ENCODE measurements at places on chromosomes 11 and 22.

DNA sequence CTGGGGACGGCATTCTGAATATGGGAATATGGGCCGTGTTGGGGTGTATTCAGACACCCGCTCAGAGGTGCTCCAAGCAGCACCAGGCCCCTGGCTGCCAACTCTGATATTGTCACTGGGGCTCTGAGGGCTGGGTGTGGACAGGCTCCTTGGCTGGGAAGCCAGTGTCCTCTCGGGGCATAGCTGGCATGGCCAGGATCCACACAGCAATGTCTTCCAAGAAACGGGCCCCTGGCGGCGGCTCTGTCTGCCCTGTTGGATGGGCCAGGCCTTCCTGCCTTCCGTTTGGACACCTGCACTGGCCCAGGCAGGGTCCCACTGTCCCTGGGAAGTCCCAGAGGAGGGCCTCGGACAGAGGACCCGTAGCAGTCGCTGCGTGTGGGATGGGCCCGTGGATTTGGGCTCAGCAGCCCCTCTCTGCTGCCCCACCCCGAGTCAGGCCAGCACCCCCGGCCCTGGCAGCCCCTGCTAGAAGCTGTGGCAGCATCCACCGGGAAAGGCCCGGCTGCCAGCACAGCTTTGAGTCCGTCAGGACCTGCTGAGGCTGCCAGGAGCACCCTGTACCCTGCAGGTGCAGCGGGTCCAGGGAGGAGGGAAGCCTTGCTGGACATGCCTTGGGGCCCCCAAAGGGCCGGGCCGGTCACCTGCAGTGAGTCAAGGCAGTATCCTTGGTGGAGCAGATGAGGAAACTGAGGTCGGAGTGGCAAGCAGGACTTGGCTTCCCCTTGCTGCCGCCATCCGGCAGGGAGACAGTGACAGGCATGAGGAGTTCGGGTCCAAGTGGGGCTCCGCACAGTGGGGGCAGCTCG is 4.1 kb downstream of the PANX2 start:
- DNase-seq: no peak

GRCh38 chr22:23100124-23100801 is 29.9 kb downstream of the GNAZ start:
- DNase-seq: no peak

DNA sequence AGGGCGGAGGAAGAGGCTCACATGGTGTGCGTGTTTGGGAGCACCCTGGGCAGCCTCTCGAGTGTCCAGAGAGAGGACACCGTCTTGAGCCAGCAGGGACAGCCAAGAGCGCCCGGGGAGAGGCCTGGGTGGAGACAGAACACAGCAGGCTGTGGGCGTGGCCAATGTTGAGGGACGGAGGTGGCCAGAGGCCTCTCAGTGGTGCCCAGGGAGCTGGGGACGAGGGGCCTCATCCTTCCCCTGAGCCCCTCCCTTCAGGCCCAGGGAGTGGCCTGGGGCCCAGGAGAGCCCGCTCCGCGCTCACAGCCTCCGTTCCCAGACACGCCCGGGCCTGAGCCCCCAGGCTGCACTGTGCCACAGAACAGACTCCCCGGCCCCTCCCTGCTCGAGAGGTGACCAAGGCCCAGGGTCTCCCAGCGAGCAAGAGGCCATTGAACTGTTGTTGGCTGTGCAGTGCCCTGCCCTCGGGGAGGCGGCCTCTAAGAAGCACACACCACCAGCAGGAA is 48.4 kb downstream of the CDKN1C start:
- no peak for DNase-seq

- no peak for DNase-seq
Measured at GRCh38 chr11:123509737-123510578, 79.9 kb downstream of the GRAMD1B start.

- no peak for DNase-seq
Measured at GRCh38 chr11:8083871-8084281, 2.9 kb downstream of the TUB start.

- DNase-seq: no peak
Measured at GRCh38 chr11:40647295-40647694, 812.2 kb downstream of the LRRC4C start.

GRCh38 chr11:61278001-61278470 is 17.1 kb downstream of the VWCE start:
- DNase-seq: no peak

DNA sequence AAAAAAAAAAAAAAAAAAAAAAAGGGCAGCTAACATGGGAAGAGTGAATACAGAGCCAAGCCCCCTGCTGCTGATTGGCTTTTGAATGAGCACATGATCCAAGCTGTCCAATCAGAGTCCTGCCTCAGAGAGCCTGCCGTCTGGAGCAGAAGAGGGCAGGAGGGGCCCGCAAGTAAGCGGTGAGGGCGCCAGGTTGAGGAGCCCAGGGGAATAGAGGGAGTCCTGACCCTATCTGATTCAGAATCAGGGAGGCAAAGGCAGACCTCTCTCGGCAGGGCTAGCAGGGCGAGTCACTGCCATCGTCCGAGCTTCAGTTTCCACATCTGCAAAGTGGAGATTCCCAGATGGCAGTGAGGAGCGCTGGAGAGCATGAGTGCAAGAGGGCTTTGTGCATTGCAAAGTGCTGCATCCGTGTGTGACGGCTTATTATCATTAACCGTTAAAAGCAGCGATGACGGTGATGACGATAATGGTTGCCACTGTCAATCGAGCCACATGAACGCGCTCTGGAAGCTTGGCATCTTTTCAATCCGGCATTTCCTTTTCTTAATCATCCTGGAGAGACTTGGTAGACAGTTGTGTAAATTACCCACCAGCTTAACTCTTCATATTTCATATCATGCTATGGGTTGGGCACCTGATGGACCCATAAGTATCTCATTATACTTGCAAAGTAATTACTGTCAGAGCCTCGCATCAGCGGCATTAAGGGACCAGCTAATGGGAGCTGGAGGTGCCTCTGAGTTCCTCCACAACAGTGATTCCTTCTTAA is 68.6 kb upstream of the ATXN10 start:
- peak; percentile 84 for DNase-seq

- no peak for DNase-seq
Measured at GRCh38 chr11:114559425-114560310, at the start of gene NXPE1. NXPE1 (minus strand) TSS chr11:114559881; CDS start chr11:114551201, 8,680 bp downstream.

- no peak for DNase-seq
Measured at GRCh38 chr22:24441406-24442351, 14.3 kb downstream of the ADORA2A start.

DNA sequence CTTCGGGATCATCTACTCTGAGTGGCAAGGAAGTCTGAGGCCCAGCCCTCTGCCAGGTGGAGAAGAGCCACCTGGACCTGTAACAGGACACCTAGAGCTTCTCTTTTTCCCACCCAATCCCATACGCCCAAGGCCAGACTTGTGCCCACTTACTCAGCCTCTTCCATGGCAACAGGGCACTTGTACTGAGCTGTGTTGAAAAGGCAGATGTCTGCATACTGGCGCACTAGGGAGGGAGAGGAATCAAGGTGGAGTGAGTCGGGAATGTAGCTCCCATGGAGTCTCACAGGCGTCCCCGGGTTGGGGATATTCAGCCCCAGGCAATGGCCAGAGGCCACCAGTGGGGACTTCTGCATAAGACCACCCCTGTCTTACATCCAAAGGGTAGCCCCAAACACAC is 36.1 kb downstream of the TPBGL start:
- peak; percentile 98 for DNase-seq

DNA sequence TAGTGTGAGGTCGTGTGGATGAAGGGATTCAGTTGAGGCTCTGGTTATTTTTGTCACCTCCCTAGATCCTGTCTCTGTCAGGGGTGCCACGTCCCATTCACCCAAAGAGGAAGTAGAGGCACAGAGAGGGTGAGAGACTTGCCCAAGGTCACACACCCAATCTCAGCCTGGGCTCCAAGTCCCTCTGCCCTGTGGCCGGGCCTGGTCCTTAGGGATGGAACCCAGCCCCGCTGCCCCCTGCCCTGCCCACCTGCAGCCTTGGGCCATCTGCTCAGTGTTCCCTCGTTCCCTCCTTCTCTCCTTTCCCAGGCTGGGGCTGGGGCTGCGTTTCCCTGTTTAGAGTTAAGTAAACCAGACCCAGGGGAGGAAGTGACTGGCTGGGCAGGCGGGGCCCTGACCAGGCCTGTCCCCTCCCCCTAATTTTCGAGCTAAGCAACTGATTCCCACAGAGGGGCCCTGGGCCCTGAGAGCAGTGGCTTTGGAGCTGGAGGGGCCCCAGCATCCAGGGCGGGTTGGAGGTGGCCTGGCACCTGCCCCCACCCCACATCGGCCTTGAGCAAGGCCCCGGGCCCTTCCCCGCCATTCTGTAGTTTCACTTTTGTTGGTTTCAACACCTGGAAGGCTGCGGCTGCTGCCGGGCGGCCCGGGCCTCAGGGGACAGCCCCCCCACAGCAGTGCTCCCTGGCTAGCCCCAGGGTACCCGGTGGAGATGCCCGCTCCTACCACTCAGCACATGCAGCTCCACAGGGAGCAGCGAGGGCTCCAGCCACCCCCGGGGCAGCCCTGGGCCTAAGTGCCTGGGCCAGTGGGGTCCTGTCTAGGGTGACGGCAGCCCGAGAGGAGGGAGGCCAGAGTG is 1.5 kb downstream of the TCIRG1 start:
- peak; percentile 26 for DNase-seq

DNA sequence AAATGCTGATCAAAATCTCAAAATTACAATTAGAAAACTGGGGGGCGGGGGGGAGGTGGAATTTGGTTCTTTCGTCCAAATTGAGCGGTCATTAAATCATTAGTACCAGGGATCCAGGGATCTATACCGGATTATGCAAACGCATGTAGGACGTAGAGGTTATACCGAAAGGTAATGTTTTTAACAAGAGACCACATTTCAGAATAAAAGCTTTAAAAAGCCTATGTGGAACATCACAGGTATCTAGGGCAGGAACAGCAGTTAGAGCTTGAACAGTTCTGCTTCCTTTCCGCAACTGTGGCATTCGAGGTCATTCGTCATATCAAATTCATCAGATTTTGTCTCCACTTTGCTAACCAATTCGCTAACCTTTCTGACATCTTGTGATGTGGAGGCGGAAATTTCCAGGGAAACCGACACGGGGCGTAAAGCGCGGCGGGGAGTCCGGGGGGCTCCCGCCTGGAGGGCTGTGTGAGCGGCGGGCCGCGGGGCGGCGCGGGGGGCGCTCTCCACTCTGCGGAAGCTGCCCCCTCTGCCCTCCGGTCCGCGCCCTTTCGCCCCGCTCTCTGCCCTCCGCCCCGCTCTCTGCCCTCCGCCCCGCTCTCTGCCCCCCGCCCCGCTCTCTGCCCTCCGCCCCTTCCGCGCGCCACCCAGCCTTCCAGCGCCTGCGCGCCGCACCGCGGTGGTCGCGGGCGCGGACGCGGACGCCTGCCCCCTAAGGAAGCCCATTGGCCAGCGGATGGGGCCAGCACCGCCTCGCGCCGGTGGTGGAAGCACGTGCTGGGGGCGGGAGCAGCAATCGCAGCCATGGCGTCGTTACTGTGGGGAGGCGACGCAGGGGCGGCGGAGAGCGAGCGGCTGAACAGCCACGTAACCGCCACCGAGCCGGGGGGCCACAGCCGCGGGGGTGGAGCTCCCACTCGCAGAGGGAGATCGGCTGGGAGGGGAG is at the start of gene DDX25:
Gene DDX25 (plus strand): TSS at position 798 of the 949 bp plus-strand sequence. CDS start 10 bp downstream, at position 808.
- DNase-seq: peak; percentile 32

DNA sequence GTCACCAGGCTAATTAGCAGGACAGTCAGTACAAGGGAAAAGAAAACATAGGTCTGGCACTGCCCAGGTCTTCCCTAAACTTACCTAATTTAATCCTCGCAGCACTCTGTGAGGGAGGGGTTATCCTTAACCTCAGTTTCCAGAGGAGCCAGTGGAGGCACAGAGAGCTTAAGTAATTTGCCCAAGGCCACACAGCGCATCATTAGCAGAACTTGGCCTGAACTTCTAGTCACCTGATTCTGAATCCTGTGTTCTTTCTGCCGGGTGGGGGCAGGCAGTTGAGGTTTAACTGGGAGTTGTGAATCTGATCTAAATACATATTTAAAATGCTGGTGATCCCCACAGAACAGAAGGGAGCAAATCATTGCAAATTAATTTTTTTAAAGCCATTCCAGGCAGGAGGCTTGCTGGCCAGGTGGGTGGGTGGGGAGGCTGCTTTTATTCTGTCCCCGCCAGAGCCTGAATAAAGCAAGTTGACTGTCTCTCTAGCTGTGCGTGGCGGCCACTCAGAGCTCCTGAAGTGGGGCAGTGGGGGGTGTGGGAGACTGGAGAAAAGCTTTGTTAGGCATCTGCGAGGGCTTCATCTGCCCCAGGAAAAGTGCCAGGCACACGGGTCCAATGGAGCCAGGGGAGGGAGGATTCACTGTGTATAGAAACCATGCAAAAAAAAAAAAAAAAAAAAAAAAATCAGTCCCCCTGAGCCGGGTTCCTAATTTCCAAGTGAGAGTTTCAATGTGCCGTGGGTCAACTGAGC is 66.1 kb downstream of the NFAM1 start:
- no peak for DNase-seq

GRCh38 chr11:134513585-134514120 is 101.6 kb upstream of the B3GAT1 start:
- DNase-seq: no peak

- no peak for DNase-seq
Measured at GRCh38 chr11:133553885-133554740, 21.8 kb upstream of the OPCML start.

GRCh38 chr22:26785932-26786331 is 128.5 kb downstream of the MIAT start:
- no peak for DNase-seq

DNA sequence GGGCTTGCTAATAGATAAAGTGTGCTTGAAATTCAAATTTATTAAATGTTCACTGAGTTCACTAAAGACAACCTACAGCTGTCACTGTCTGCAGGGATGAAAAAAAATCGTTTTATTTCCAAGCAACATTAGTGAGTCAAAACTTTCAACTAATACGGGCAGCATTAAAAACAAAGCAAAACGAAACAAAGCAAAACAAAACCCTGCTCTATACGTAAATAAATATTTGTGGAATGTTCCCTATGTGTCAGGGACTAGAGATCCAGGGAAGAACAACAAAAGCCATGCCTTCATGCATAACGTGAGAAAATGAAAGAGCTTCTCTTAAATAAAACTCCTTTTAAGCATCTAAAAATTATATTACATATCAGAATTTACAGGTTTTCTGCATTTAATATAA is 553 bp downstream of the NAALAD2 start:
- DNase-seq: no peak

DNA sequence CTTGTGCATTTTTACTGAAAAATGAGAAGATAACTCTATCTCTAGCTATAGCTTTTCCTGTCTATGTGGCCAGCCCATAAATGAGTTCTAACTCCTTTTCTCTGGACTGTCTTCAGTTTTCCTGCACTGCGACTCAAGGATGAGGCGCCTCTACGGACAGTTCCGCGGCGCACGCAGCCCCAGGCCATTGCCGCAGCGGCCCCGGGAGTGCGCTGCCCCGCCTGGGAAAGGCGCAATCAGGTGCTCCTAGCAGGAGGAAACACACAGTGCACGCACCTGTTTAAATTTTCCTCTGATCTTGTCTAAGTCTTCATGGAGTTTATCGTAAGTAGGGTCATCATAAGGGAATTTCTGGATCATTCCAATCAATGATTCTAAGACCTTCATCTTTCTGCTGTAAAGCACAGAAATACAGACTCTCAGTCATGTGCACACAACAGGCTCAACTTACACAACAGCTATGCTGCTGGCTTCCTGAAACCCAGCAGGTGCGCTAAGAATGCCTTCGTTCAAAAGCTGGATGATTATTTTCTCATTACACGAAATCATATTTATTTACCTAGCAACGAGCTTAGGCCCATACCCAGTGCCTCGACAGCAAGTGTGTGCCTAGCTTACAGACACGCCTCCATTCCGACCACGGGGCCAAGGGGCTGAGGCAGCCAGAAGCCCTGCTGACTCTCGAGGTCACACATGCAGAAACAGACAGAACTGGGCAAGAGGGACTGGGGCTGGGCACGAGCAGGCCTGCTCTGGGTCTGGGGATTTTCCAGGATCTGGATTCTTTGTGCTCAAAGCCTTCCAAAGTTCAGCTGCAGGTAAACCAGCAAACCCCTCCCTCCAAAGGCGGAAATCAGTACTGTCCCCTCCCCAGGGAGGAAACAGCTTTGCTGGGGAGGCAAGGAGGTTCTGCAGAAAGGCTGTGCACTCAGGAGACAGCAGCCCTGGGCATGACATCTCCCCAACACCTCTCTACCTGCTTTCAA is 7.2 kb downstream of the LTO1 start:
- DNase-seq: no peak

All from NCI-H510A treated with DMSO at 0.1 percent for 48 hours (cell line).